DMS 273 treated with DMSO at 0.1 percent for 48 hours (cell line): ENCODE measurements at places on chromosomes 5 and 9.

DNA sequence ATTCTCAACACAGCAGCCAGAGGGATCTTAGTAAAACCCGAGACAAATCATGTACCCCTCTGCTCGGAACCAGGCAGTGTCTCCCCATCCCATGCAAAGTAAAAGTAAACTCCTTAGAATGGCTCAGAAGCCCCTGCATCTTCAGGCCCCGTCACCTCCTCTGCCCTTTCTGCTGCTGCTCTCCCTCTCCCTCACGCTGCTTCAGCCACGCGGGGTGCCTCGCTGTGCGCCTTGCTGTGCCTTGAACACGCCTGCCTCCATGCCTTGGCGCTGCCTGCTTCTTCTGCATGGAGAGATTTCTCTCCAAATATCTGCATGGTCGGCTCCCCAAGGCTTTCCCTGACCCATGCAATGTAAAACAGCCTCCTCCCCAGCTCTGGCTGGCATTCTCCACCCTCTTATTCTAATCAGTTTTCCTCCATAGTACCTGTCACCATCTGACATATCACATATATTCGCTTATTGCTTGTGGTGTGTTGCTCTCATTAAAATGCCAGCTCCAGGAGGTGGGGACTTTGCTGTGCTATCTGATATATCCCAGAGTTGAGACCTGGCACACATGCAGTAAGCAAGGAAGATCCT is 8.0 kb downstream of the GPRIN1 start:
- no peak for DNase-seq

DNA sequence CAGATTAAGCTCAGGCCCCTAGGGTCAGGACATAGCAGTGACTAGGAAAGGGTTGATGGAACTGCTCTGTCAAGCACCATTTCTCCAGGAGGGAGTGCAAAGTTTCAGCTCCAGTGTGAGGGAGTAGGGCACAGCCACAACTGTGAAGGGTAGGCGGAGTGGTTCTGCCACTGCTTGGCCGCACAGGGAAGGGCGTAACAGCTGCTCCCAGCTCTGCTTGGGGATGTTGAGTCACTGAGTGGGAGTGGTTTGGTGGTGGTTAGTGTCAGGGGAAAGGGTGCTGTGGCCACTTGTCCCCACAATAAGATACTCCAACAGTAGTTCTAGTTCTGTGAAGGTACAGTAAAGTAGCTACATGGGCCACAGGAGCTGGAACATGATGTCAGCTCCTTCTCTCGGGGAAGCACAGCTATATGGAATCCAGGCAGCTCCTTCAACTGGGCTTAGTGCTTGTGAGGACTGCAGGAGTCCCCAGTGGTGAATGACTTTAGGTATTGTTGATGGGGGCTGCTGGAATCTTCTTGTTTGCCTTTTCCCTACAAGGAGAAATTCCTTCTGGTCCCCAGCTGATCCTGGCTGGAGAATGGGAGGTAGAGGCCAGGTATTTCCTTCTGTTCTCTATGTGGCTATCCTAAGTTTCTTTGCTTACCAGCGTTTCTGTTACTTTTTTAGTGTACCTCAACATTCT is 314.5 kb downstream of the SPATA31D1 start:
- DNase-seq, result no peak

DNA sequence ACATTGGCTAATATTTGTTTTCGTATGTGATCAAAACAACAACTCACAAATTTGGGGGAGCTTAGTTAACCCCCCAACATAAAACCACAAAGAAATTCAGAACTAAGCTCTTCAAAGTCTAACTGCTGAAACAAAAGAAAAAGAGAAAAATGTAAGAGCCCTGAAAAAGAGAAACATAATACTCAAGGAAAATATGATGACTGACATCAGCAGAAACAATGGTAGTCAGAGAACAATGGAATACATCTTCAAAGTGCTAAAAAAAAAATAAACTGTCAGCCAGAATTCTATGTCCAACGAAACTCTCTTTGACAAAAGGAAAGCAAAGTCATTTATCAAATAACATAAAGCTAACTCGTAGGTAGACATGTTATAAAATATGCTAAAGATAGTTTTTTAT is 566.3 kb upstream of the GRAMD2B start:
- DNase-seq, result no peak

- DNase-seq, result no peak
Measured at GRCh38 chr9:8904771-8905515, 1105.4 kb upstream of the DMAC1 start.

DNA sequence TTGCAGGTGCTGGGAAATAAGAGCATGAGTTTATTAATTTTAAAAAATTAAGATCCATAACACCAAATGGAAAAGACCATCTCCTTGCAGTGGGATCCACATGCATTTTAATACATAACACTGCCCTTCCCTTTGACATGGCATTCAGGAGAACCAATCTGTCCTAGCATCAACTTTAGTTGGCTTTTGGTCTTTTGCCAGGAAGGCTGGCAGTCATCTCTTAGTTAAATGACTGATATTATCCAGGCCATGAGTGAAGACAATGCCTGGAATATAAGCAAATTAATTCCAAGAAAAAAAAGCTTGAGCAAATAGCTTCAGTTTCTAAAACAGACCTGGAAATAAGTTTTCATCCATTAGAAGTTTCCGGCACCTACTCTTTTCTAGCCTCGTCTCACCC is 55.1 kb upstream of the OTULINL start:
- no peak for DNase-seq

GRCh38 chr9:76215066-76215465 is 179.2 kb downstream of the RFK start:
- no peak for DNase-seq

DNA sequence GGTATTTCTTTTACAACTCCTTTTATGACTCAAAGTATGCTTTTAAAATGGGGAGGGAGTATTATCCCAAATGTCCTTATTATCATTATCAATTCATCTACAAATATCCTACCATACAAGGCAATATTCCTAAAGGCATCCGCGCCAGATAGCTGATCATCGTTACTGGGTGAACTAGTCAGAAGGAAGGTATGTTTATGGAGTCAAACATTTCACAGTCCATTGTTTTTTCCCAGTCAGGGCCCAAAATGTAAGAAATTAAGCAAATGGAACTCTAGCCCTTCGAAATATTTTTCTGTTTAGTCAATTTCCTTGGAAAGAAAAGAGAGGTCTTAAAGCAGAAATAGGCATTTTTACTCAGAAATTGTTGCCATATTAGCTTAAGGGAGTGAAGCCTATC is 188.5 kb upstream of the CCNG1 start:
- DNase-seq, result no peak

GRCh38 chr9:32705059-32705458 is 69.6 kb upstream of the TAF1L start:
- DNase-seq, result no peak
